ENCODE measurements at places on chromosomes 1 and 21.

- no peak for DNase-seq
Observed at GRCh38 chr1:25922971-25923552, 16.8 kb upstream of the STMN1 start.

GRCh38 chr1:27650539-27651175 is 15.7 kb upstream of the FGR start:
- DNase-seq: peak; percentile 19

DNA sequence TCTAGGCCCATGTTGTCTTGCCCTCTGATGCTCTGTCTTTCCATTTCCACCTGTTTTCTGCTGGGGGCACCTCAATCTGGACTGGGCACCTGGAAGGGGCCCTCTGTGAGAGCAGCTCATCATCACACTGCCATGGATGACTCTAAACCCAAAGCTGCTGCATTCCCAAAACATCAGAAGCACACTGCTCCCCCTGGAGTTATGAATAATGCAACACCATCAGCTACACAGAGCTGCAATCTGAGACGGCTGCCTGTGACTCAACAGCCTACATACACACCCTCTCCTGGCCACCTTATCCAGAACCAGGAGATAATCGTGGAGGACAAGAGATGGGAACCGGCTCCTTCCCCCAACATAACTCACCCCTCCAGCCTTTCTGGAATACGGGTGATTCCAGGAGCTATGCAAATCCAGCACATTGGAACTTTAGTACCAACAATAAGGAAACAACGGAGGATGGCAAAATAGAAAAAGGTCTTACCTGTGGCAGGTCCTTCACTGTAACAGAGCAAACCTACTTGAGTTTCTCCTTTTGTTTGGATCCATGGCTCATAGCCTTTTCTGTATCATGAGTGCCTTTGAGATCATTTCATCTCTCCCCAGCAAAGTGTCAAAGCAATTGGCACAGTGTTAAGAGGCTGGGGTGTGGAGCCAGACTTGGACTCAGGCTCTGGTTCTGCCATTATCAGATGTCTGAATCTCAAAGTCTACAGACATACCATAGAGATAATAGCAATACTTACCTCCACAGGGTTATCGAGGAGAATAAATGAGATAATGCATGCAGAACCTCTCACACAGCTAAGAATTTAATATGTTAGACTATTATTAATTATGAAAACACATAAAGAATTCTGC is 29.3 kb downstream of the AK2 start:
- peak; percentile 64 for DNase-seq

DNA sequence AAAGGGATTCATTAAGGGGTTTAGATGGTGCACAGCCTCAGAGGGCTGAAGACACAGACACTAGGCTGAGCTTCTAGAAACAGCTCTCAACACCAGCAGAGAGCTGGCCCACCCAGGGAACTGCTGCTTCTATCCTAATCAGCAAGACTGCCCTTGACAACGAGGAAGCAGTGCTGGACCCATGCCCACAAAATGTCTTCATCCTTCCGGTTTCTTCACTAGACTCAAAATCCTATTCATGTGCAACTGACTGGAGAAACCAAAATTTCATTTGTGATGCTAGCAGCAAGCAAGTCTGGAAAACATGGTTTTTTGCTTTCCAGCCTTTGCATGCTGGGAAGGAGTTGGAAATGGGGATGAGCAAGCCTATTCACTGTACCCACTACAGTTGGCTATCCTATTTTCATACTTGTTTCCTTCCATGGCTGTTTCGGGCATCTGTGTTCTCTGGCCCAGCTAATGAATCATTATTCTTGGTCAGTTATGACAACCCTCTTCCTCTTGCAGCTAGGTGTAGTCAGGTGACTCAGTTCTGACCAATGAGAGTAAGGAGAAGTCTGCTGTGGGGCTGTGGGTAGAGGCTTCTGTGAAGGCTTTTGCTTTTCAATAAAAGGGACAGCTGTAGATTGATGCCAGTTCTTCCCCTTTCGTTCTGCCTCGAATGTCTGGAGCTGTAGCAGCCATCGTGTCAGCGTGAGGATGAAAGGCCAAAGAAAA is 14.6 kb upstream of the TMEM61 start:
- no peak for DNase-seq

DNA sequence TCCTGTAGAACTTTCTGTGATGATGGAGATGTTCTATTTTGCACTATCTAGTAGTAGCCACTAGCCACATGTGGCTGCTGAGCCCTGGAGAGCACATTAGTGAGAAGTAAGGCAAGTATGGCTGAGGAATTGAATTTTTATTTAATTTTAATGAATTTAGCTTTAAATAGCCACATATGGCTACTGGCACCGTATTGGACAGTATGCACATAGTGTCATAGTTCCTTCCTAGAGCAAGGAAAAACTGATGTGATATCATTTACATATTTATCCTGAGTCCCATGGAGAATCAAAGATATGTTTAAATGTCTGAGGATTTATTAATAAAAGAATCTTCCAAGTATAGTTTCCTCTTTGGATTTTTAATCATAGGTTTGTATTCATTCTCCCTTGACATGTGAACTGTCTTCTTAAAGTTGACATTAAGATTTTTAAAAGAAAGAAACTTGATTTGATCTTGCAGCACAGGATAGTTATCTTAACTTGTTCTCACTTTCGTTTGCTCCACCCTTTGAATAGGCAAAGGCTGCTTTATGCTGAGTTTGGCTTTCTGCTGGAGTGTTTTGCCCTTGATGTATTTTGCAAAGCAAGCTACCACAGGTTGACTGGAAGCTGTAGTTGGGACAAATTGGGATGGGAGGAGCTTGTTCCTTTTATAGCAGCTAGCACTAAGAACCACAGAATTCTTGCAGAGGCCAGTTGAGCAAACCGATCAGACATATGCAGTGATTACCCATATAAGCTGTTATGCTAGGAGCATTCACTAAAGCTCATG is 129.7 kb downstream of the VPS13D start:
- DNase-seq: no peak

DNA sequence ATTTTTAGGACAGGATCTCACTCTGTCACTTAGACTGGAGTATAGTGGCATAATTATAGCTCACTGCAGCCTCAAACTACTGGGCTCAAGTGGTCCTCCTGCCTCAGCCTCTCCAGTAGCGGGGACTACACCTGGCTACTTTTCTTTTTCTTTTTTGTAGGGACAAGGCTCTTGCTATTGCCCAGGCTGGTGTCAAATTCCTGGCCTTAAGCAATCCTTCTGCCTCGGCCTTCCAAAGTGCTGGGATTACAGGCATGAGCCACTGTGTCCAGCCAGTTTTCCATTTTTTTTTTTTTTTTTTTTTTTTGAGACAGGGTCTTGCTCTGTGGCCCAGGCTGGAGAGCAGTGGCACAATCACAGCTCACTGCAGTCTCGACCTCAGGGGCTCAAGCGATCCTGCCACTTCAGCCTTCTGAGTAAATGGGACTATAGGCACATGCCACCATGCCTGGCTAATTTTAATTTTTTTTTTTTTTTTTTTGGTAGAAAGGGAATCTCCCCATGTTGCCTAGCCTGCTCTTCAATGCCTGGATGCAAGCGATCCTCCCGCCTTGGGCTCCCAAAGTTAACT is 20.6 kb upstream of the CEP85 start:
- no peak for DNase-seq

- DNase-seq: no peak
Observed at GRCh38 chr1:227317011-227317451, 1.3 kb downstream of the CDC42BPA start.
